Activated T-cell treated with anti-CD3 and anti-CD28 coated beads, Interleukin-2, amount 50 U/mL, for 4 hours (primary cell): ENCODE measurements at places on chromosomes 3 and 15.

GRCh38 chr15:57305009-57305408 lies 71.3 kb upstream of the CGNL1 start:
- DNase-seq = no peak

DNA sequence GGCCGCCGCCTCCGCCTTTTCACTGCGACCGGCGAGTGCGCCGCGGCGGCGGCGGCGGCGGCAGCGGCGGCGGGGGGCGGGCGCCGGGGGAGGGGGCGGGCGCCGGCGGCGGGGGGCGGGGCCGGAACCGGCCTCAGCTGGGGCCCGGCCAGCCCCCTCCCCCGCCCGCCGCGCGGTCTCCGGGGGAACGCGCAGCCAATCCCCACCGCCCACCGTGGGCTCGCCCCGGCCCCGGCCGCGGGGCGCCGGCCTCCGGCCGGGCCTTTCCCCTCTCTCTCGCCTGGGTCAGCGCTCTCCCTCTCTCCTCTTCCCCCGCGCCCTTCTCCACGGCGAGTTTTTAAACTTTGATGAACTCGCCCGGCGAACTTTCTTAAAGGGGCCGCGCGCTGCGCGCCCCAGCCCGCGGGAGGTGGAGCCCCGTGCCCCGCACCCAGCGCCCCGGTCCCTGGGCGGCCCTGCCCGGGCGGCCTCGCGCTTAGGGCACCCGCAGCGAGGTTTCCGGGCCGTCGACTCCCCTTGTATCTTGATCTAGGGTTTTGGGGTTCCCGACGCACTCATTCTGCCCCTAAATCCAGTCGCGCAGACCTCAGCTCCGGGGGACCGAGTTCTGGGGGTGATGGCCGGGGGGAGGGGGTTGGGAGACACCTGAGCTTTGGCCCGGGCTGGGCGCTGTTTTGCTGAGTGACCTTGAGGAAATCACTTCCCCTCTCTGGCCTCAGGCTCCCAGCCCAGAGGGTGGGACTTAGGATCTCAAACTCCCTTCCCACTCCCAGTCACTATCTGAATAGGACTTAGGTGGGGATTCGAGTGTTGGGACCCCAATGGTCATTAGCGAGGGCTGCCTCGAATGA lies at the start of gene RBPMS2:
Gene RBPMS2 (minus strand): TSS at position 39 of the 851 bp plus-strand sequence. CDS start 270 bp downstream, outside the sequence.
- DNase-seq = no peak

DNA sequence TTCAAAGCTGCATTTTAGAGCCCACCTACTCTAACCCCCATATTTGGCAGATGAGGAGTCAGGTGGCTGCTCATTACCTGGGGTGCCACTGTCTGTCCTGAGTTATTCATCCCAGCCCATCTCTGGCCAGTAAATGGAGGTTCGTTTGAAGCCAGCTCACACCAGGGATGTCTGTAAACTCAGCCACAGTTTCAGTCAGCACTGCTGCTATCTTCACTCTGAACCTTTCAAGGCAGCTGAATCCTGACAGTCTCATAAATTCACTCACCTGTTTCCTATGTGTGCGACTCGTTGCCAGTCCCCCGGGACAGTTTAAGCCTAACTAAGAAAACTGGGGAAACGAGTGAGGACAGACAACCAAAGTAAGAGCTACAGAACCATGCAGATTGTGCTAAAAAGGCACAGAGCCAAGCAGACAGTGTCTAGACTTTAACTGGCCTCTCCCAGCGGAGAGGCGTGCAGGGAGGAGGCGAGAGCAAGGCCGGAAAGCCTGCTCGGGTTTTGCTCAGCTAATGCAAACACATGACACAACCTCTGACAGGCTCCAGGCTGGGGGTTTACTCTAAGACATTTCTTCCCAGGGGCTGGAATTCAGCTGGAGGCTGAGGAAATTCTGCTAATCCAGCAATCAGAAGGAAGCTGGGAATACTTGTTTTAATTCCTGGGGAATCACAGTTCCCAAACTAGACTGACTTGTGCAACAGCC lies 12.0 kb downstream of the FSTL1 start:
- DNase-seq = no peak

DNA sequence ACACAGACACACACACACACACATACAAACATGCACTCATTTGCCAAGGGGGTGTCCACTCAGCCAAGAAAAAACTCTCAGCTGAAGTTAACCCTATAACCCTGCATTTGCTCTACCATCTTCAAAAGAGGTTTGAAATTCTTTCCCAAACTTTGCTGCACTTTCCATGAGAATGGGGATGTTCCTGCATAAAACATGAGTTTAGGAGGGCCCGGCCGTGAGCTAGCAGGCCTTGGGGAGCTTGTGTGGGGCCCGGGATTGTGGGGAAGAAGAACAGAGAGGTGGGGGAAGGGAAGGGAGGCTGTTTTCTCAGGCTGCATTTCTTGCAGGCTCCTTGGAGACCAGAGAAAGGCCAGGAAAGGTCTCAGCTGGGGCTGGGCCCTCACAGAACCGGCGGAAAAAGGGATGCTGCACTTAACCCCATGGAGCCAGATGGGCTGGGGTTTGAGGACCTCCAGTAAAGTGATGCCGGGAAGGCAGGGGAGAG lies 40.8 kb downstream of the SEMA5B start:
- DNase-seq = no peak

GRCh38 chr15:51499379-51499976 lies 123.1 kb downstream of the DMXL2 start:
- DNase-seq = no peak

DNA sequence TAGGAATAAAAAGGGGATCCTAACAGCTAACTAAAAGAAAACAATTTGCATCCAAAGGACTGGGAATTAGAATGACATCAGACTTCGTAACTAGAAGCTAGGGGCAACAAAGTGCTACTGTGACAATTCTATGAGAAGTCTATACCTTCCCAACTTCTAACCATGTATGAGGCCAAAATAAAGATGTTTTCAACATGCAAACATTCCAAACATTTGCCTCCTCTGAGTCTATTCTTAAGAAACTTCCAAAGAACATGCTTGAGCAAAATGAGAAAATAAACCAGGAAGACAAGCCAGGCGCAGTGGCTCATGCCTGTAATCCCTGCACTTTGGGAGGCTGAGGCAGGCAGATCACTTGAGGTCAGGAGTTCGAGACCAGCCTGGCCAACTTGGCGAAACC lies 13.1 kb upstream of the RNF7 start:
- no peak for DNase-seq

GRCh38 chr15:50633653-50634052 lies 52.9 kb downstream of the TRPM7 start:
- DNase-seq = no peak
